ENCODE measurements at places on chromosomes 2 and 18.

DNA sequence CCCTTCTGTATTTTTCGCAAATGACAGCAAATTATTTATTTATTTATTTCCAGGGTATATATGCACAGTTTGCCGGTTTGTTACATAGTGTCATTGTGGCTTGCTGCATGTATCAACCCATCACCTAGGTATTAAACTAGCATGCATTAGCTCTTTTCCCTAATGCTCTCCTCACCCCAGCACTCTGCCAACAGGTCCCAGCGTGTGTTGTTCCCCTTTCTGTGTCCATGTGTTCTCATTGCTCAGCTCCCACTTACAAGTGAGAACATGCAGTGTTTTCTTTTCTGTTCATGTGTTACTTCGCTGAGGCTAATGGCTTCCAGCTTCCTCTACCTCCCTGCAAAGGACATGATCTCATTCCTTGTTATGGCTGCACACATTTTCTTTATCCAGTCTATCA lies 592.3 kb downstream of the TRIB2 start:
- DNase-seq, result no peak

- no peak for DNase-seq
Measured at GRCh38 chr2:65013776-65014175, 24.6 kb downstream of the SLC1A4 start.

- peak; percentile 70 for DNase-seq
Measured at GRCh38 chr2:64914735-64915509, 74.3 kb upstream of the SLC1A4 start.

DNA sequence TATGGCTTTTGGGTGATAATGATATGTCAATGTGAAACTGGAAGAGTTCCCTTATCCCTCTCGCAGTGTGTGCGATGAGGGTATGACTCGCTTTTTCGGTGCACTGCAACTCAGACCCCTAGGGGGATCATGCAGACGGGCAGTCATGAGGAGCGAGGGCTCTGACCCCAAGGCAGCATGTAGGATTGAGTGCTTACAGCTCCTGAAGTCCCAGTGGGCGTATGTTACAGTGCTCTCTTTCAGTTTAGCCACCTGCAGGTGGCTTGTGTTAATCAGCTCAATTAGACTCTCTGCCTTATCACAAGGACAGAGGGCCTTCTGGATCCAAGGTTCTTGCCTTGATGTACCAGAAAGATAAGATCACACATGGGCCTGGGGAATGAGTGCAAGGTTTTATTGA lies 1269.9 kb upstream of the GYPC start:
- no peak for DNase-seq

- DNase-seq, result no peak
Measured at GRCh38 chr2:6054161-6054671, 362.0 kb downstream of the SOX11 start.

DNA sequence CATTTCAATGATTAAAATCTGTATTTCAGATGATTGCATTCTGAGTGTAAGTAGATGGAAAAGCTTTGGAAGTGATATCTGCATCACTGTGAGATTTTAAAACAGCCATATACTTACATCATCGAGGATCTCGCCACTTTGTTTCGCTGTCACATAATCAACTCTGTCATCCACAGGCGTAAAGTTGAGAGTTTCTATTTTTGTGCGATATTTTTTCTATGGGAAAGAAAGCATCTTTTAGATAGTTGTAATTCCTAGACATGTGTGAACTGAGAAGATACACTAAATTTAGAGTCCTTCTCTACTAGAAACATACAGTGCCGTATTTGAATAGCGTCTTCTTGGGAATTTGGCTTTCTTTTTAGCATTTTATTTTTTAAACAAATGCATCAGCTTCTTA lies 158.8 kb downstream of the RIF1 start:
- no peak for DNase-seq

DNA sequence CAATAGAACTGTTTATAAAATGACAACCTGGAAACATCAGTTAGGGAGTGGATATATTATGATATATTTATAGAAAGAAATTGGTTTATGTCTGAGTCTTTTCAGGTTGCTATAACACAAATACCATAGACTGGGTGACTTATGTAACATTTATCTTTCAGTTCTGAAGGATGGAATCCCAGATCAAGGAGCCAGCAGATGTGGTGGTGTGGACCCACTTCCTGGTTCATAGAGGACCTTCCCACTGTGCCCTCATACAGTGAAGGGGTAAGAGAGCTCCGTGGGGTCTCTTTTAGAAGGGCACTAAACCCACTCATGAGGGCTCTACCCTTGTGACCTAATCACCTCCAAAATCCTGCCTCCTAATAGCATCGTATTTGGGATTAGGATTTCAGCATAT lies 86.7 kb downstream of the BCL2 start:
- no peak for DNase-seq

DNA sequence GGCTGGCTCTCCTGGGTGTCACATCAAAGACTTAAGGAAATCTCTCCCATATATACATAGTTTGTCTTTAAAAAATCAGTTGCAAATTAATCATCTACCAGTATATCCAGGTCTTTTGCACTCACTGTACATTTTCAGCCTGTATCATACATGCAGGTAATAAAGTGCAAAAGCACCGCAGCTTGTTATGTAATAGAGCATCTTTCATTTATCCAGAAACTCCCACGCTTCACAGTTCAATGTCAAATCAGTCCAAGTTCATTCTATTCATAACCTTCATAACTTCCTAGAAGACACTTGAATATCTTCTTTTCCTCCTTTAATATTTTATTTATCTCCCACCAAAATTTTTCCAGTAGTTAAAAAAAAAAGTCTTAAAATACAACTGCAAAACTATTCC lies 89.6 kb upstream of the KCTD1 start:
- DNase-seq, result no peak

- no peak for DNase-seq
Measured at GRCh38 chr2:16382451-16382850, 283.2 kb downstream of the CYRIA start.

GRCh38 chr2:109062145-109062858 lies 66.7 kb upstream of the SH3RF3 start:
- no peak for DNase-seq

- DNase-seq, result no peak
Measured at GRCh38 chr2:147051248-147051647, 793.6 kb upstream of the ACVR2A start.

- DNase-seq, result no peak
Measured at GRCh38 chr18:3715231-3716080, 265.5 kb downstream of the TGIF1 start.

DNA sequence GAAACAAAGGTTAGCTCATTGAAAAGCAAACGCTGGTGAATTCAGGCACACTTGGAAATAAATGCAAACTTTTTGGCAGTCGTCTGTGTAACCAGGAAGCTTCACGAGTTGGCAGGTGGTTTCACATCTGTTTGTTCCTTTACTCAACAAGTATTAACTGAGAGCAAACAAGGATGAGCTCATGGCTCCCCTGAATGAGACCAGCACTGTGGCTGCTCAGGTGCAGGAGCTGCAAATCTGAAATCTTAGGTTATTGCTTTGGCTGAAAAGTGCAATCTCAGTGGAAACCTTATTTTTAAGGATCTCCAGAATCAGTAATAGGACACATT lies 46.3 kb downstream of the SH3RF3 start:
- no peak for DNase-seq

DNA sequence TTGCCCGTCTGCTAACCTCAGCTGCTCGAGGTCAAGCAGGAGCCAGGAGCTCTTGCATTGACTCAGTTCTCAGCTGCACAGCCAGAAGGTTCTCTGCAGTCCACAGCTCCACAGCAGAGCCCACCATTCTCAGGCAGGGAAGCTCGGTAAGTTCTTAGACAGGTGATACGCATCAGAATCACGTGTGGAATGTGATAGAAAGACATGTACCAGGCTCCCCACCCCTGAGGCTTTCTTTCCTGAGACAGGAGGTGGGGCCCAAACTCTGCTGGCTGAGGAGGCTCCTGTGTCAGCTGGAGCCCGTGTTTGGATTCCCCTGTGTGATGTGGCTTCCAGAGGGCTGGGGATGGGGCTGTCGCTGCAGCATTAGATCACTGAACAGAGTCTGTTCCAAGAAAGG lies 28.0 kb downstream of the DIPK1C start:
- no peak for DNase-seq

- peak; percentile 6 for DNase-seq
Measured at GRCh38 chr18:20971886-20972267, 139.7 kb downstream of the ROCK1 start.

DNA sequence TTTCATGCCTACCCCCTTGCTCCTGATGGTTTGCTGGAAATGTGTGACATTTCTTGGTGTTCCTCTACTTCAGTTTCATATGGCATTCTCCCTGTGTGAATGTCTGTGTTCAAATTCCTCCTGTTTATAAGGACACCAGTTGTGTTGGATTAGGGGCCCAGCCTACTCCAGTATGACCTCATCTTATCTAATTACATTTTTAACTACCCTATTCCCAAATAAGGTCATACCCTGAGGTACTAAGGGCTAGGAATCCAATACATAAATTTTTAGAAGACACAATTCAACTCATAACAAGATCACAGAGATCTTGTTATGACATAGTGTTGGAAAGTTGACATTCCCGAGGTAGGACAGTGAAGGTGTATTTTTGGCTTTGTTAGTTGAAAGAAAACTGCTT lies 5.5 kb downstream of the FAM210A start:
- DNase-seq, result no peak

- no peak for DNase-seq
Measured at GRCh38 chr18:30676053-30676480, 366.5 kb downstream of the DSC3 start.

DNA sequence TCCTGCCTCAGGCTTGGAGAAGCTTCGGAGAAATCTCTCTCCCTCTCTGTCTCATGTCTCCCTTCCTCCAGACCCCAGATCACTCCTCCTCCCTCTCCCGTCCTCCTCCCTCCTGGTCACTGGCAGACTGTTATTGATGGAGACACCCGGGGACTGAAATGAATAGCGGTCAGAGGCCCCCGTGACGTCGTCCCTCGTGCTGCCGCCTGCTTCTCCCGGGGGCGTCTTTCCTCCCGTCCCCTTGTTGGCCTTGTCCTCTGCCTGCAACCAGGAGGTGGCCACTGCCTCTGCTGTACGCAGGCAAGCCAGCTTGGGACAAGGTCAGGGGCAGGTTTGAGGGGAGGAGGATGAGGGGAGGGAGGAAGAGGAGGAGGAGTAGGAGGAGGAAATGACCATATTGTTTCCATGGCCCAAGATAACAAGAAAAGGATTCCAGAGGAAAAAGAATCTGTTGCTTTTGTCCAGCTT lies 78.2 kb downstream of the CELF4 start:
- no peak for DNase-seq

GRCh38 chr18:11368020-11368419 lies 218.7 kb upstream of the PIEZO2 start:
- no peak for DNase-seq

- no peak for DNase-seq
Measured at GRCh38 chr2:88019985-88020384, 3.6 kb upstream of the RNU2-63P start.

DNA sequence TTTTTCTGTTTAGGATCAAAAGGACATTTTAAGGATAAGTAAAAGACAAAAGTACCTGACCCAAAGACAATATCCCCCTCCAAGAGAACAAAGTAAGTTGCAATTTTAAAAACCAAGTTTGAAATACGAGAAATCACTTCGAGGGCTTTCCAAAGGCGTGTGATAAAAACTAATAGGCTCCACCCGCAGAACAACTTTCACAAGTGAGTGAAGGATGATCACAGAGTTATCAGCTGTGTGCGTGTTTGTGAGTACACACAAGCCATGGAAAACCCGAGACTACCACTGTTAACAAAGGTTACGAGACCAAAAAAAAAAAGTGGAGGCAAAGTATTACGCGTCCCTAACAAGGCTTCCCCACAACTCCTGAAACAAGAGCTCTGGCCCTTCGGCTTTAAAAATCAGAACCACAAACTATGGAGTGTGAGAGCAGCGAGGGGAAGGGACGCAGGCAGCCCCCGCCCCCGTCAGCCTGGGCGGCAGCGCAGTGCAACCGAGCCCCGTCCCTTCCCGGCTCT lies 719 bp downstream of the SMAD2 start:
- no peak for DNase-seq

GRCh38 chr18:53909668-53910067 lies 314.8 kb downstream of the MBD2 start:
- DNase-seq, result peak; percentile 47

DNA sequence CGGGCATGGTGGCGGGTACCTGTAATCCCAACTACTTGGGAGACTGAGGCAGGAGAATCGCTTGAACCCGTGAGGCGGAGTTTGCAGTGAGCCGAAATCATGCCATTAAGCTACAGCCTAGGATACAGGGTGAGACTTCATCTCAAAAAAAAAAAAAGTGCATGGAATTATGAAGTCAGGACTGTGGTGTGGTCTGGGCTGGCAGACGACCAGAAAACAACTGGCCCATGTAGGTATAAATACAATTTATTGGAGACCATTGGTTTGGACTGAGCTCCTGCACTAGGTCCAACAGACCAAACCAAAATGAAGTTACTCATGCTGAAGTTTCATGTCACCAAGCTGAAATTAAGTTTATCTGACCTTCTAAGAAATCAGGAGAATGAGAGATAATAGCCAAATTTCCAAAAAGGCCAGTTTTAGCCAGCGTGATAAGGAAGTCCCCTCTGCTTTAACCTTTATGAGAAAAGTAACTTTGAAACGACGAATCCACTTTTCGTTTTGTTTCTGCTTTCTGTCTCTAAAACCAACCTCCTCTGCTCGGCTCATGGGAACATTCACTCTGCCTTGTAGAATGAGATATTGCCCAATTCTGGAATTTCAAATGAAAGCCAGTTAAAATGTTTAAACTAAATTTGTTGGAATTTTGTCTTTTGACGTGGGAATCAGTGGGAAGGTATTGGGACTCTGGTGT lies 17.7 kb upstream of the RAB10 start:
- no peak for DNase-seq

DNA sequence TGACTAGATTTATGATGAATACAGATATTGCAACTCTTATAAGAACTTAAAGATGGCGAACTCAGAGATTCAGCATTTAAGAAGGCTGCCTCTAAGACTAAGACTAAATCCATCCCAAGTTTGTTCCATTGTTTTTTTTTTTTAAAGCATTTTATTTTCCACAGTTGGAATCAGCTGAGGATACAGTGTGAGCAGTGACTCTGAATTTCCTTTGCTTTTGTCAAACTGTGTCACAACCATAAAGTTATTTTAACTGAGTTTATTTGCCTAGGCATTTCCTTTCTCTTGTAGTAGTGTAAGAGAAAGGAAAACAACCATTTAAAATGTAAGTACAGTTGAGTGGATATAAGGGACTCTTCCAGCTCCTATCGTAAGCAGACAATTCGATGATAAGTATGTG lies 63.9 kb downstream of the ZEB2 start:
- DNase-seq, result no peak

DNA sequence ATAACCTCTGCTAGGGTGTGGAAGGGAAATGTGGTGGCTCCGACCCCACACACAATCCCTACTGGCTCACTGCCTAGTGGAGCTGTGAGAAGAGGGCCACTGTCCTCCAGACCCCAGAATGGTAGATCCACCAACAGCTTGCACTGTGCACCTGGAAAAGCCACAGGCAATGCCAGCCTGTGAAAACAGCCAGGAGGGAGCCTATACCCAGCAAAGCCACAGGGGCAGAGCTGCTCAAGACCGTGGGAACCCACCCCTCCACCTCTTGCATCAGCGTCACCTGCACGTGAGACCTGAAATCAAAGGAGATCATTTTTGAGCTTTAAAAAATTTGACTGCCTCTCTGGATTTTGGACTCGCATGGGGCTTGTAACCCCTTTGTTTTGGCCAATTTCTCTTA lies 249.0 kb upstream of the CDH2 start:
- DNase-seq, result no peak

Measured in GM20000 (cell line).